Stromal cell of bone marrow (primary cell): ENCODE measurements at places on chromosomes 2 and 18.

- no peak for DNase-seq
Observed at GRCh38 chr2:239706367-239706766, 305.5 kb upstream of the HDAC4 start.

GRCh38 chr2:172836347-172836821, 100.7 kb downstream of the RAPGEF4 start:
- DNase-seq: no peak

- no peak for DNase-seq
Observed at GRCh38 chr18:58400331-58400870, 228.5 kb downstream of the ALPK2 start.

- DNase-seq: no peak
Observed at GRCh38 chr2:68476454-68476853, 9.1 kb downstream of the APLF start.

DNA sequence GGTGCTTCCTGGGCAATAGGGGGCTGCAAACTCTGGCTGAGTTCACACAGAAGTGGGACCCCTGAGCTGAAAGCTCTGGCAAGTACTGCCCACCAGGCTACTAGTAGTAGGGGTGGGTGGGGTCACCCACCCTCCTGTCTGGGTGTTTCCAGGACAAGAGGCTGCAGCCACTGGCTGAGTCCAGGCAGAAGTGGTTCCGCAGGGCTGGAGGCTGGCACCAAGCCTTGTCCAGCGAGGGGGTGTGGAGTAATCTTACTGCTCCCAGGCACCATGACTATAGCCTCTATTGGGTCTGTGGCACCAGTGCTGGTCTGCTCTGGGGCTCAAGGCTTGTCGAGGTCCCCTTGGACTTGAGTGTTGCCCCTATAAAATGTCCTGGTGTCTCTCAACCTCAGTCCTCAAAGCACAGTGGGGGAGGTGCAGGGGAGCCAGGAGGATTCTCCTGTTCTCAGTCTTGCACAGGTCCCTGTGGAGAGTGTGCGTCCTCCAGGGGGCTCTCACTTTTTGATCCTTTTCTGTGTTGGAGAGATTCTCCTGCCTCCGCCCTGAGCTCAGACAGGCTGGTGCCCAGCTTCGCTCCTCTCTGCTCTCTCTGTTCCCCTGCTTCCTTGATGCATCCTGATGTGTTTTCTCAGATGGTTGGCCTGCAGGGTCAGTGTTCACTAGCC, 48.1 kb downstream of the NUP35 start:
- DNase-seq: no peak

DNA sequence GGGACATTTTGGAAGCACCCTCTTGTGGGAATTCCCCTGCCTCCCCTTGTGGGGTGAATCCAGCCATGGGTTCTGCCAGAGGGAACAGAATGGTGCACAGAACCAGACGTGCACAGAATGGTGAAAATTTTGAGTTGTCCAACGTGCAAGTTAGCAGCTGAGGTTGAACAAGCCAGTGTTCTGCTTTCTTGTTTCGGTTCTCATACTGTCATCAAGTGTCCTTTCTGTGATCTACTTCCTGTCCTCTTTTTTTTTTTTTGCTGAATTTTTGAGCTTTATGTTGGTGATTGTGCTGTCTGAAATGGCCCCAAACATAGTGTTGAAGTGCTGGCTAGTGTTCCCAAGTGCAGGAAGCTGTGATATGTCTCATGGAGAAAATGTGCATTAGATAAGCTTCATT, 21.5 kb upstream of the REEP1 start:
- DNase-seq: no peak

- no peak for DNase-seq
Observed at GRCh38 chr2:80292474-80292873, 12.1 kb downstream of the LRRTM1 start.

DNA sequence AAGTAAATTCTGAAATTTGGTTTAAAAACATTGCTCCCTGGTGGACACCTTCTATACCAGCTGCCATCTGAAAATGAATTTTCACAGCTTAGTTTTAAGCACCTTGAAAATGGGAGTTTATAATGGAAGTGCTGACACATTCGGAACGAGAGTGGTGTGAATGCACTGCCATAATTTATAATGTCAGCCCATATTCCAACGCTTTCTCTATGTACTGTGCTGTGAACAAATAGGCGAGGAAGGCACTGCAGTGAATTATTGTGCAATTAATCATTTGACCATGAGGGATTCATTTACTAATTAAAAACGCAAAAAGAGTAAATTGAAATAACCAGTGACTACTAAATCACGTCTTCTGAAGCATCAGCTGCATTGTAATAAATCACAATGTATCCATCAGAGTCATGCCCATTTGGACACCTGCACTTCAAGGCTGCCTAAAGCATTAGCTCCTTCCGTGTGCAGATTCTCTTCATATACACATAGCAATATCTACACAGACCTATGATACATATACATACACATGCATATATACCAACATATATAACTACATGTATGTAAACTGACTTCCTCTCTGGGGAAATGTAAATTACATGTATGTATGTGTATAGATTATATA, 699.8 kb downstream of the GALR1 start:
- DNase-seq: no peak

DNA sequence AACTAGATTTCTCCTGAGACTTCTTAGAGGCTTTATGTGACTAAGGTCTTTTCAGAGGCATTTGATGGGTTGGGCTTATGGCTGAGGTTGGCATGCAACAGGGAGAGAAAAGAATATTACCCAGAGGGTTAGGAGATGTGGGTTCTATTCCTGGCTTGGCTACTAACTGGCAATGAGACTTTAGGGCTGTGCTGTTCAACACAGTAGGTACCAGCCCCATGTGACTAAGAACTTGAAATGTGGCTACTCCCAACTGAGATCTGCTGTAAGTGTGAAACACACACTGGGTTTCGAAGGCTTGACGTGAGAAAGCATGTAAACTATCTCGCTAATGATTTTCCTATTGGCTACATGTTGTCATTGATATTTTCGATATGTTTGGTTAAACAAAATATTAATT, 324.9 kb upstream of the SLC14A2 start:
- DNase-seq: no peak

DNA sequence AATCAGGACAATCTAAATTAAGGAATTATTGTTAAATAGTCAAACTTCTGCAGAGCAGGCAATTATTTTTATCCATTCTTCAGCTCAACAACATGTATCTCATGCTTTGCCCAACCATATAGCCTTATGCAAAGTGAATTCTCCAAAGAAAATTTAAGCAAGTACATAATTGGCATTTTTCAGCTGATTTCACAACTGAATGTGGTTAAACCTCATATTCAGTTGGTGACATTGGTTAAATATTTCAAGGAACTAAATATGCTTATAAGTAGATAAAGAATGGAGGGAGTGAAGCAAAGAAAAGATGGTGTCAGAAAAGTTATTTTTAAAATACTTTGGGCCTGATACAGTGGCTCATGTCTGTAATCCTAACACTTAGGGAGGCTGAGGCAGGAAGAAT, 816.2 kb downstream of the NRXN1 start:
- DNase-seq: peak; percentile 3

DNA sequence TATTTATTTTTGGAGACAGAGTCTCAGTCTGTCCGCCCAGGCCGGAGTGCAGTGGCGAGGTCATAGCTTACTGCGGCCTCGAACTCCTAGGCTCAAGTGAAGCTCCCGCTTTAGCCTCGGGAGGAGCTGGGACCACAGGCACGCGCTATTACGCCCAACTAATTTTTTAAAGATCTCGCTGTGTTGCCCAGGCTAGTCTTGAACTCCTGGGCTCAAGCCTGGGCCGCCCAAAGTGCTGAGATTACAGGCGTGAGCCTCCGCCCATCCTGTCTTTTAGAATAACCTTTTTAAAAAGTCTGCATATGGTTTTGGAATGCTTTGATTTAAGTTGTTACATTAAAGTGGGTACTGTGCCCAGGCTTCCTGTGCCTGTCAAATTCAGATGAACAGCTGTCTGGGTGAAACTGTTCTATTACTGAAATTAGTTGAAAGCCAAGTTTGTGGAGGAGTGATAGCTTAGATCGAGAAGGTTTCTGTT, 944 bp downstream of the RAB3GAP1 start:
- no peak for DNase-seq

GRCh38 chr2:212726403-212726802, 187.8 kb upstream of the ERBB4 start:
- DNase-seq: no peak

DNA sequence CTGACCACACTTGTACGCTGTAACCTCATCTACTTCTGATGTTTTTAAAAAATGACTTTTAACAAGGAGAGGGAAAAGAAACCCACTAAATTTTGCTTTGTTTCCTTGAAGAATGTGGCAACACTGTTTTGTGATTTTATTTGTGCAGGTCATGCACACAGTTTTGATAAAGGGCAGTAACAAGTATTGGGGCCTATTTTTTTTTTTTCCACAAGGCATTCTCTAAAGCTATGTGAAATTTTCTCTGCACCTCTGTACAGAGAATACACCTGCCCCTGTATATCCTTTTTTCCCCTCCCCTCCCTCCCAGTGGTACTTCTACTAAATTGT, 2.1 kb downstream of the RHOB start:
- no peak for DNase-seq

- DNase-seq: no peak
Observed at GRCh38 chr18:48412339-48412929, 3.3 kb upstream of the ZBTB7C start.

DNA sequence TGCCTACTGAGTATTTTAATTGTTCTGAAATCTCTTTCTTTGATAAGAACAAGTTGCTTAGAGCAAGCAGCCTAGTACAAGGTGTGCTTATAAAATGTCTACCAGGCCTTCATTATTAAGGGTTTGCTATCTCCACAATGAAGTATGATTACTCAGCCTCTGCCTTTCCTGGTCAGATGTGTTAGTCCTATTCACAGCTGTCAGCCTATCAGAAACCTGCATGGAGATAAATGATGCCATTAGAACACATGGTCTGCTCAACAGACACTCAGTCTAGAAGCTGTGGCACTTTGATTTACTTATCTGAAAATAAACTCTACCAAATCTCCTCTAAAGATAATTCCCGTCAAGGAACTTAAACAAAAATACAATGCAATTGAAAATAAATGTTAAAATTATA, 448.7 kb downstream of the ERBB4 start:
- DNase-seq: no peak

GRCh38 chr2:96489663-96490062, 15.5 kb downstream of the NEURL3 start:
- no peak for DNase-seq

GRCh38 chr18:49304751-49305150, 155.7 kb downstream of the DYM start:
- DNase-seq: no peak

DNA sequence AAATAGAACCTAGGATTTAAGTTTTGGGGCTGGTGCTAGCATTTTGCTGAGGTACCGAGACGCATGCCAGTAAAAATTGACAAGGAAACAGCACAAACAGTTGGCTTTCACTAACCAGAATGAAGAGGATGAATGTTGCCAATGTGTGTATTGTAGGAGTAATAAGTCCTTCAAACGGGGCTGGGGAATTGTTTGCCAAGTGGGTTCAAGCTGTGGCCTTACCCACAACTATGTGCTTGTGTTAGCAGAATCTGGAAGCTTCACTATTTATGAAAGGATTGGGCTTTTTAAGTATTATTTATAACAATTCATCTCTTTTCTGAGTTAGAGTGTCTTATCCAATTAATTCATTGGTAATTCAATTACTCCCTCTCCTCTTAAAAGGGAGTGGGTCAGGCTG, 15.0 kb upstream of the KIF5C start:
- no peak for DNase-seq

DNA sequence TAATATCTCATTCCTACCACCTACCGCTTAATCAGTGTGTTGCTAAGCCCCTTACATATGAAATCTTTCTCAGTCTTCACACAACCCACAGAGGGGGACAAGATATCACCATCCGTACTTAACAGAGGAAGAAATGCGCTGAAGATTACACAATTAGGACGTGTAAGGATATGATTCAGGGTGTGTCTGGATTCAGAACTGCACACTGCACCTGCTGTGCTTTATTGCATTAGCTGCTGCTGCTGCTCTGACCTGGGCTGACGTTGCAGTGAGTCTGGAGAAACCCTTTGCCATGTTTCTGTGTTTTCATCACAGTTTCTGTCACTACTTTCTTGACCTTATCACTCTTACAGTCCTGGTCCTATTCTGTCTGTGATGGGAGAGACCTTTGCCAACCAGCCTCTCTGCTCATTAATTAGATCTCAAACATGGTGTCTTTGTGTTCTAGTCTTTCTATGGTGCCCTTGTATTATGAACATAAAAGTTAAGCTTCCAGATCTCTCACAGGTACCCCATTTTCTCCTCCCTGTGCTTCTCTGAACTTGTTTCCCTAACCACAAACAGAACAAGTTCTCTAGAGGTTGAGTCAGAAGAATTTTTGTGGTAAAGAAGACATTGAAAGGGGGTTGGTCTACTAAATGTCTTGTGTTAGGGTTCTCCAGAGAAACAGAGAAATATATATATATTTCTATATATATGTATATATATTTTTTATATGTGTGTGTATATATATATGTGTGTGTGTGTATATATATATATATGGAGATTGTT, 92.9 kb upstream of the CYP1B1 start:
- DNase-seq: no peak

GRCh38 chr2:135986507-135986906, 1.1 kb upstream of the DARS1 start:
- DNase-seq: no peak

DNA sequence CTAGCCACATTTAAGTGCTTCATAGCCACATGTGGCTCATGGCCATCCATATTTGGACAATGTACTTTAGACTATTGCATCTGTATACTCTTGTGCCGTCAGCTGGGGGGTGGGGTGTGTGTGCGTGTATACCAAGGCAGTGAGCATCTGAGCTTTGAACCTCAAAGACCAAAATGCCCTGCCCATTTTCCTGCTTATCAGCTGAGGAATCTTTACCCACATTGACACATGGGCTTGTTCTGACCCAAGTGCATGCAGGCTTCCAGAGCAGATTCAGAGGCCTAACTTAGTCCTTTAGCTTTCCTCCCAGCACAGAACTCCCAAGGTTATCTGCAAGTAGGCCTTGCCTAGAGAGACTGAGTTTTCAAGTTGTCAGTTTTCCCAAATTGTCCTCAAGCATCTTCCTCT, 11.1 kb upstream of the MOCOS start:
- no peak for DNase-seq

- no peak for DNase-seq
Observed at GRCh38 chr18:9796935-9797549, 88.7 kb upstream of the TXNDC2 start.

- no peak for DNase-seq
Observed at GRCh38 chr2:187050409-187050998, 201.5 kb upstream of the ZSWIM2 start.

- no peak for DNase-seq
Observed at GRCh38 chr2:43389581-43390466, 163.4 kb upstream of the ZFP36L2 start.

GRCh38 chr2:7774481-7774880, 857.3 kb downstream of the RNF144A start:
- DNase-seq: no peak

- DNase-seq: peak; percentile 69
Observed at GRCh38 chr2:72198532-72199241, 51.0 kb upstream of the CYP26B1 start.

DNA sequence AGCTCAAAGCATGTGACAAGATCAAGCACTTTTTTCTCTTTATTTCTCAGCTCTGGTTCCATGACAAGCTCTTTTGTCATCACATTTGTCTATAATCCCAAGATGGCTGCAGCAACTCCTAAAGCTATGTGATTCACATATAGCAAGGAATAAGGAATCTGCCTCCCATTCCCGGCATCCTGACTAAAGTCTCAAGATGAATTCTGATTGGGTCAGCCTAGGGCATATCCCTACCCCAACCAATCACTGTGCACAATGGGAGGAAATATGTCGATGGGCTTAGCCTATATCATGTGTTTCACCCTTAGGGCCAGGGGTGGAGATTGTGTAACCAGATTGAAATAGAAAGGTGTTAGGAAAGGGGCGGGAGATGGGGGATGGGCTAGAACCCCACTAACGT, 23.1 kb upstream of the COLEC12 start:
- DNase-seq: no peak
